ENCODE measurements at places on chromosomes 5 and 9.

GRCh38 chr5:32595118-32595517 lies 9.8 kb downstream of the SUB1 start:
- no peak for DNase-seq

- no peak for DNase-seq
These were observed 98.9 kb upstream of the NTRK2 start for GRCh38 chr9:84570482-84571154.

- no peak for DNase-seq
These were observed at the start of gene RGS7BP for GRCh38 chr5:64505769-64506566. Gene RGS7BP, plus strand, starts transcription at chr5:64506015. Its CDS starts 610 bp downstream, at chr5:64506625.

DNA sequence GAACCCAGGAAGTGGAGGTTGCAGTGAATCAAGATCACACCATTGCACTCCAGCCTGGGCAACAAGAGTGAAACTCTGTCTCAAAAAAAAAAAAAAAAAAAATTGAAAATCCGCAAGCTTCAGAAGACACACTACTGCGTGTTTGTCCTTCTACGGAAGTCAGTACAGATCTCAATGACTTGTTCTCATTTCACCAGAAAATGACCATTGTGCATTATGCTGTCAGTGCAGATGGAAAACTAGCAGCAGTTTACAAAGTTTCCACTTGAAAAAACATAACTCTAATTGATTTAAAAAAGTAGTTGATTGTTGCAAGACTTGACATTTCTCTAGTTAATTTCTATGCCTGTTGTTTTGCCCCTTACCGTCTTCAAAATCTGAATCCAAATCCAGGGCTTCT lies 298.0 kb upstream of the DMRT1 start:
- no peak for DNase-seq

DNA sequence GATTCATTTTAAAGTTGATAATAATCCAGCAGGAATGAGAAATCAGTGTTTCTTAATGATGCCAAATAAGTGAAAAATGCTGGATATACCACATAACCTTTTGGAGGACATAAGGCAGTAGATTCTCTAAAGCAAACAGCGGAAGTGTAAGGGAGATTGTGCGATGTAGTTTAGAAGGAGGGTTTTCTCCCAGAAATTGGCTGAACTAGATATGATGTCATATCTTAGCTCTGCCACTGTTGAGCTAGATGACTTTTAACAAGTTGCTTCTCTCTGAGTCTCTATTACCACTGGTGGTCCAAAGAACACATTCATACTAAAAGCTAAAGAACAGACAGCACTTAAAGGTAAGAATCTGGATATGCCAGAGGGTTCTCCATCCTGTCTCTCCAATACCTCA lies 107.0 kb downstream of the NR6A1 start:
- DNase-seq, result no peak

- no peak for DNase-seq
These were observed 38.1 kb upstream of the SPATA31D4 start for GRCh38 chr9:81890104-81890503.

DNA sequence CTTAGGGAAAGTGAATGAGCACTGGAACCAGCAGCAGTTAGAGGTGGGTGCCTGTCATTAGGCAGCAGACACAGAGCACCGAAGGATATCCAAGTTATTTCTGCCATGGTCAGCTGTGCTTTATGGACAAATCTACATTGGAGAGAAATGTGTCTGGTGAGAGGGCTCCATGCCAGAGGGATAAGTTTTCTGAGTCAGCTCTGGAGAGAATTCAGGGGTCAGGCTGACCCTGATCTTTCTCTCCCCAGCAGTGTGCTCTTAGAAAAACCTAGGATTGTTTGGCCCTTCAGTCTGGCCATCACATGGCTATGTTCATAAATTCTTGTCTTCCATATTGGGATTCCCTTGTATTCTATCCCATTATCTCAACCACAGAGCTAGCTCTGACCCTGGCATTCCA lies 8.9 kb upstream of the IL17B start:
- DNase-seq, result no peak

DNA sequence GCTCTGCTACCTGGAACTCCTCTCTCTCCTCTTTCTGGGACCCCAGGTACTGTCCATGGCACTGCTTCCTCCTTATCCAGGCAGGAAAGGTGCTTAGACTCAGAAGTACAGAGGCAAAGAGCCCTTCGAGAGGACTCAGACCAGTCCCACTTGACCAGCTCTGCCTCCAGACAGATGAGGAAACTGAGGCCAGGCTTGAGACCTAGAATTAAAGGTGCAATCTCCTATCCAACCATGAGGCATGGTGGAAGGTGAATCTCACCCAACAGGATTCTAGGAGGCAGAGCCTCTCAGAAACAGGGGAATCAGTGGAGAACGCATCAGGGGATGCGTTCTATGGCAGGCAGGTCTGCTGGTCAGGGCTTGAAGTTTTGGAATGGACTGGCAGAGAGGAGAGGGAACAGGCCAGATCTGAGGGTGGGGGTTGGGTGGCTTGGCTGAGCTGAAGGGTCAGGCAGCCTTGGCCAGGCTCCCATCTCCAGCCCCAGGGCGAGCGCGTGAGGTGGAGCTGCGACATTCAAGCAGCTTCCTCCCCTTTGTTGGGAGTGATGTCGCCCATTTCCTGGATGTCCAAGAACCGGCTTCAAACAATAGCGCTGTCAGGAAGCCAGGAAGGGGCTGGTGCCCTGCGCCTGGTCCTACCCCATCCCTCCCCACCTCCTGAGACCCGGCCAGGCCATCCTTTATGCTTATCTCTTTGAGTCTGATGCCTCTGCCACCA lies 26.2 kb downstream of the NDUFA8 start:
- no peak for DNase-seq

- DNase-seq, result no peak
These were observed 67.6 kb upstream of the SLC12A2 start for GRCh38 chr5:128015978-128016377.

GRCh38 chr9:37029776-37030610 lies 4.1 kb downstream of the PAX5 start:
- no peak for DNase-seq

- DNase-seq, result no peak
These were observed 170.1 kb downstream of the ICE1 start for GRCh38 chr5:5592541-5592940.

DNA sequence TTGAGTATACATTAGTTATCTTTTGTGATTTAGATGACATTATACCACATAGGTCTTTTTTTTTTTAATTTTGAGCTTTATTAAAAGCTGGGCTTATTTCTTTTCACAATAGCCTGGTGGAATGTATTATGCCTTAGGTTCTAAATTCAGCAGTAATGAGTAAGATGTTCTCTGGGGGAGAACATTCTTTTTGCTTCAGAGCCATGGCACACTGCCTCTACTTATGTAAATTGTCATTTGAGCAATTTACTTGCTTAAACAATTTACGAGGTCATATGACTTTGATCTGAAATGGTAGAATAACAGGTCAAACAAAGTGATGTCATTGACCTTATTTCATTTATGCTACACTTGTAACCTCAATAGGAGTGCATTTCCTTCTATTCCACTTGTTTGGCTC lies 154.2 kb downstream of the FOCAD start:
- DNase-seq, result no peak

DNA sequence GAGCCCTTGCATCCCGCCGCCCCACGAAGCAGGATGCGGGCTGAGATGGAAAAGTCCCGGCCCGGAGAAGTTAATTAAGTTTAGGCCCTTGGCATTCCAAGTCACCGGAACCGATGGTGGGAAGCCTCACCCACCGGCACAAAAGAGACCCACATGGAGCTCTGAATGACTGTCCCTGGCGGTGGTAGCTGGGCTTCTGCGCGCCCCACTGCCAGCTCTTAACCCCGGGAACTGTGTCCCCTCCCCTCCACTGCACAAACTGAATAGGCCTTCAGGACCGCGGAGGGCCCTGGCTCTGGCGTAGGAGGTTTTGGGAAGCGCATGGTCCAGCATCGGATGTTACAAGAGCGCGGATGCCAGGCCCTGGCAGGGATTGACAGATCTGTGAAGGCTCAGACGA lies 291.1 kb upstream of the TUT7 start:
- DNase-seq, result no peak

- no peak for DNase-seq
These were observed 11.1 kb downstream of the PRELID2 start for GRCh38 chr5:145824040-145824439.

DNA sequence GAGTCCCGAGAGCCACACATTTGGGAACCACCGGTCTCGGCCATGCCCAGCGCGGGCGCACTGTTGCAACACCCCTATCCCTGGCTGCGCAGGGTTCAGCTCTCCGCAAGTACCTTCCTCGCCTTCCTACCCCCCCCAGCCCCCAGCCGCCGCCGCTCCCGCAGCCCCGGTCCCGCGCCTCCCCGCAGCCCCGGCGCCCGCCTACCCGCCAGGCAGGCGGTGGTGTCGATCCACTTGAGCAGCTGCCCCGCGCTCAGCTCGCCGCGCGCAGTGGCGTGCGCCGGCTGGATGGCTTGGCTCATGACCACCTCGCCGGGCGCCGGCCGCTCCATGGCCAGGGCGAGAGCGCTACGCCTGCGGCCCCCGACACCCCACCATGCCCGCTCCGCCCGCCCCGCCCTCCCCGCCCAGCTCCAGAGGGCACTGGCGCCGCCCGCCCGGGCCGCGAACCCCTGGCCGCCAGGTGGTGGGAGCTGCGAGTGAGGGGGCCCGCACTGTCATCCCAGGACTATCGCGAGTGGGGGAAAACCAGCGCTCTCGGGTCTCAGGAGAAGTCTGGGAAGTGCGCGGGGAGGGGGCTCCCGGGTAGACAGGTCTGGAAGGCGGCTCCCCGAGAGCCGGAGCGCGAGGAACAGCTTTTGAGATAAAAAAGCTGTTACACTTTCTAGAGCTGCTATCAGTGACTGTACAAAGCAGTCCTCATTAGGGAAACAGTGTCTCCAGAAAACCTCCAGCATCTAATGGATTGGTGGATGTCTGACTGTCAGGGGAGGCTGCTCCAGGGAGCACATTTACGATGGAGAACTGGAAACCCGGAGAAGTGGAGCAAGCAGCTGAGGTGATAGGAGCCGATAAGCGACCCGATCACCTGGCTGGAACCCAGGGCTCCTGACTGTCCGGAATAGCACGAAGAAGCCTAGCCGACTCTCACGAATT lies at the start of gene ACOT12:
Gene ACOT12, minus strand, starts transcription at position 352 of the 936 bp plus-strand sequence. Its CDS starts 20 bp downstream, at position 332.
- no peak for DNase-seq

DNA sequence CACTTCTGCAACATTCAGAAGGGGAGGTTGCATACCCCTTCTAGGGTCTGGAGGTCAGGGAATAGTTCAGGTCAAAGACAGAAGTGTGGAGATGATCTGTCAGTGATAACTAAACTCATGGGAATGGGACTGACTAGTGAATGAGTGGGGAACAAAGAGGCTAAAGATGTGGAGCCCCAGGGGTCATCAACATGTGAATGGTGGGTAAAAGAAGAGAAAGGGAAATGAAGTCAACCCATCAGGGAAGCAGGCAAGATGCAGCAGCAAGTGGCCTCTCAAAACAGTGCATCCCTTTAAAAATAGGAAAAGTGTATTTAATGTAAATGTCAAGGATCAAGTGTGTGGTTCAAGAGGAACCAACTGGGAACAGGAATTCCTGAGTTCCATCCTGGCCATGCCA lies 69.9 kb downstream of the PLPPR1 start:
- no peak for DNase-seq

DNA sequence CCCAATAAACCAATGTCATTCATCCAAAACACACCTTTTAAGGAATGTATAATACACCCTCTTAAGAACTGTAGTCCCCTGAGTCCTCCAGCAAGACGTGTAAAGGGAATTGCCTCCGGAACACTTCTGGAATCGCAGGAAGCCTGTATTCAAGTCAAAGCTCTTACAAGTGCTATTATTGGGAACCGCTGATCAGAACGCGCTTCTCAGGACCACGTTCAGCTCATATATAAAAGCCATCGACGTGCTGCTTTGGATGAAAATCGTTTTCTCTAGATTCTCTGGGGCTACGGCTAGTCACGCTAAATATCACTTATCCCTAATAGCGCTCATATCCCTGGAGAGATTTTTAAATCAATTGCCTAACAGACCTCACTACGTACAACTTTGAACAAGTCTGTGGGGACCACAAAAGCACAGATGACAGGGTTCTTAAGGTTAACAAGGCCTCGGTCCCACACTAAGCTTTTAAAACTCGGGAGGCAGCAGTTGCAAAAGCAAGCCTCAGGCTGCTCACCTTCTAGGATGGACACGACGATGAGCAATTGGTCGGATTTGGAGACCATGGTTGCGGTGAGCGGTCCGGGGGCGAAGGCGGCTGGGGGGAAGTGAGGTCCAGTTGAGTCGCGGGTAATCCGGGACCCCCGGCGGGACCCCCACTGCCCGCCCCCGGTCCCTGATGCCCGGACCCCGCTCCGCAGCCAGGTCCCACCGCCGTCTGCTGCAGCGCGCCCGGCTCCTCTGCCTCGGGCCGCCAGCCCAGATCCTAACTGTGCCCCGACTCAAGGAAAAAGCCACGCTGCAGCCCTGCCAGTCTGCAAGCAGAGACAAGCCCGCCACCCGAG lies 548 bp downstream of the CEP120 start:
- DNase-seq, result no peak

DNA sequence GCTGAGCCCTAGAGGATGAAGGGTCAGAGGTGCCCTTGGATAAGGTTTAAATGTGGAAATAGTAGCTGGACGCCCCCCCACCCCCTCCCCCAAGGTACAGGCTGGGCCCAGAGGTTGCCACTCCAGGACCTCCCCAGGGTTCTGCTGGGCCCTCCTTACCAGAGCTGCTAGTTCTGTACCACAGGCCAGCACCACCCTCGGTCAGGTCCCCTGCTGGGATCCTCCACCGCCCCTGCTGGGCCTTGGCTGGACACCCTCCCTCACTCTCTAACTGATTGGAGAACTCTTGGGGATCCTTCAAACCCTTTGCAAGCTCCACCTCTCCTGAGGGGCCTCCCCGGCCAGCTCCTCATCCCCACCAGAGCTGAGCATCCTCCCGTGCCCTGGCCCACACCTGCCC lies 34.9 kb downstream of the PTGES start:
- no peak for DNase-seq

DNA sequence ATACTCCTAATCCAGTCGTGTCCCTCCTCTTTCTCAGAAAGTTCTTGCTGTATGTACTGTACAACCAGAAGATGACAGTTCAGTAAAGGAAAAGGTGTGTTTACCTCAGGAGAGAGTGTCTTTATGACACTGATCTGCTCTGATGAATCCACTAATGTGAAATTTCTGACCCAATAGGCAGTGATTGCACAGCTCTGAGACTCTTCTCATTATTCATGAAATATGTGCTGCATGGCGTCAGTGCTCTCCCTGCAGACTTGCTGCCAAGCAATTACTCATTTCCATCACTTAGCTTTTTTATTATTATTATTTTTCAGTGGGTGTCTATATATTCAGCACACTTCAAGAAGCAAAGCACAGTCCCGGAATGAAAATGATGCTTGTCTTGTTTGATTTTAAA lies 389.0 kb downstream of the RASEF start:
- no peak for DNase-seq

Data from esophagus squamous epithelium (tissue), 5 donors.